ENCODE measurements at places on chromosomes 4 and X. TPM values are rescaled to one million over a fixed set of nuclear protein-coding genes. Genes with fewer than 3 reads are reported as not detected.

Gene HSFX3
- total RNA-seq, result not detected

Gene FGF13
- 26.5 TPM for total RNA-seq

Gene KLF8
- 0.90 TPM for total RNA-seq

Gene TLR8
- not detected for total RNA-seq

Gene GLRA3
- total RNA-seq, result not detected

Gene TSPAN7
- 0.82 TPM for total RNA-seq

Gene ADH1A
- total RNA-seq, result 0.27 TPM

Gene UCP1
- total RNA-seq, result not detected

Gene BTK
- total RNA-seq, result not detected

Gene USP51
- 2.2 TPM for total RNA-seq

Gene CSN1S1
- not detected for total RNA-seq

Gene TRAM1L1
- 4.3 TPM for total RNA-seq

Gene SCARB2
- total RNA-seq, result 184 TPM

Gene DSPP
- total RNA-seq, result not detected

Gene ARX
- total RNA-seq, result not detected

Gene SYTL5
- total RNA-seq, result 0.08 TPM

Gene NXF2
- total RNA-seq, result not detected

Gene MAP3K15
- total RNA-seq, result not detected

Gene CT45A10
- total RNA-seq, result not detected

Gene DRD5
- total RNA-seq, result not detected

Gene CSN2
- total RNA-seq, result not detected

Gene NHSL2
- 3.9 TPM for total RNA-seq

Gene DGKK
- total RNA-seq, result not detected

Gene TLR7
- not detected for total RNA-seq

Gene IL15
- total RNA-seq, result 2.3 TPM

Gene FGFBP1
- total RNA-seq, result not detected

Gene P2RY10
- total RNA-seq, result not detected

Gene INTS6L
- 3.3 TPM for total RNA-seq

Gene GYG2
- 4.3 TPM for total RNA-seq

Gene RGS12
- total RNA-seq, result 15.1 TPM

Gene PAGE4
- total RNA-seq, result not detected

Gene SPANXC
- total RNA-seq, result not detected

Gene TMPRSS11A
- under 0.01 TPM for total RNA-seq

Gene SFRP2
- total RNA-seq, result 1.8 TPM

Gene BTC
- not detected for total RNA-seq
